Hepatic stellate cell (primary cell): ENCODE measurements at places on chromosomes 11 and 22.

DNA sequence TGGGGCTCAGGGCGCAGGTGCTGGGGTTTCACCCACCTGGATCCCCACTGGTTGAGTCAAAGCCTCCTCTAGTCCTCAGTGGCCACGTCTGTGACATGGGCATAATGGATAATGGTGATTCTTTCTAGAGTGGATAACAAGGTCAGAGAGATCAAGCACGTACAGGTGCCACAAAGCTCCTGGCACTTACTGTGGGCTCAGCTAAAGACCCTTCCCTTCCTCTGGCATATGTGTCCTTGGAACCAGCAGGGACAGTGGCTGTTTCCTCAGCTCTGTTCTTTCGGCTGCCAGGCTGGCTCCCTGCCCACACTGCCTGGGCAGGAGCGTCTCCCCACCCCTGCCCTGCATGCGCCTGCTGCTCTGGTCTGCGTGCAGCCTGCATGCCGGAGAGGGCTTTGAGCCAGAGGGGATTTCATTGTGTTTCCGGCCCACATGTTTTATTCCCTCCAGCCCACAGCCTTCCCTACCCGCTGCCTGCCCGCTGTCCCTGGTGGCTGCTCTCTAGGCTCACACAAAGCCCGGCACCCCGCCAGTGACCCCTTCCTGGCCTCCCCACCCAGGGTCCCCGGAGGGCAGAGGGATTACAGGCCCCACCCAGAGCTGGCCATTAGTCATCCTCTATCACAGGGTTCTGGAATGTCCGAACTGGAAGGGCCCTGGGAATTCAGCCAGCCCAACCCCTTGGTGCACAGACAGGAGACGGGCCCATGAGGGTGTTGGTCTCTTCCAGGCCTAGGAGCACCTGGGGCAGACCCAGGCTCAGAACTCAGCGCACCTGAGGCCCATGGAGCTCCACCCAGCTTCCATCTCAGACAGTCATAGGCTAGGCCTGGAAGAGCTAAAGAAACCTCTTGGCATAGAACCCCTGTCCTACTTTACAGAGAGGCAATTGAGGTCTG lies 55.3 kb upstream of the GCAT start:
- DNase-seq, result peak; percentile 90

- DNase-seq, result no peak
Observed at GRCh38 chr22:44225091-44225689, 44.5 kb downstream of the PARVG start.

DNA sequence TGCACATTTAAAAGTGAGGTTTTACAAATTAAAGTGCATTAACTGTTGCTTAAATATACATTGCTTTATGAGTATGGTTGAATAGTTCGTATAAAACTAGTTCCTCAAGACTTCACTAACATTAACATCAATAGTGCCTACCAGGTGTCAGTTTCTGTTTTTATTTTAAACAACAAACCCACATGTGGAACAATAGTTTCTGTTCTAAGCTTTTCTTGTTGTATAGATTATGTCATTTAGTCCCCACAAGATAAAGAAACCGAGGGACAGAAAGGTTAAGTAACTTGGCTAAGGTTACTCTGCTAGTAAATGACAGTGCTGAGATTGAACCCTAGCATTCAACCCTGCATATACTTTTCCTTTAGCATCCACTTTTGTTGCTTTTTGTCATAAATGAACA lies 41.4 kb upstream of the ST14 start:
- DNase-seq, result no peak

DNA sequence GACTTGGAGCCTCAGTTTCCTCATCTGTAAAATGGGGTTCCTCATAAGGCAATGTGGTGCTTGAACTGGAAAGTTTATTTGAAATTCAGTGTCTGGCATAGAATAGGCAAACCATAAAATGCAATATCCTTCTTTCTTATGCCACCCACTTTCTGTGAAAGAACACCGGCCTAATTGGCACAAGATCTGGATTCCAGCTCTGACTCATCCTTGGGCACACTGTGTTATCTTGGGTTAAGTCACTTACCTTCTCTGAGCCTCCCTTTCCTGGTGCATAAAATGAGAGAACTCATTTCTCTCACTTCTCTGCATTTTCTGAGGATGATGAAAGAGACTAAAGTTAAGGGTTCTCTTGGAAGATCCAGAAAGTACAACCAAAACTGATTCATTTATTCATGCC lies 5.1 kb downstream of the INSC start:
- DNase-seq, result no peak

GRCh38 chr11:131074573-131074972 lies 158.3 kb upstream of the SNX19 start:
- DNase-seq, result no peak

- DNase-seq, result no peak
Observed at GRCh38 chr11:96967616-96968015, 577.8 kb downstream of the JRKL start.

GRCh38 chr11:46611526-46612304 lies 5.3 kb downstream of the HARBI1 start:
- DNase-seq, result no peak
